Type B pancreatic cell (in vitro differentiated cells): ENCODE measurements at places on chromosomes 16 and 17. TPM values are rescaled to one million over a fixed set of nuclear protein-coding genes. Genes with fewer than 3 reads are reported as not detected.
A peak's percentile ranks its signal among the peaks of the same experiment; 100 is the strongest.

- no peak for DNase-seq
Observed at GRCh38 chr17:60916043-60916442, 238.4 kb downstream of the BCAS3 start.

GRCh38 chr17:45752246-45752645, 31.9 kb upstream of the CRHR1 start:
- DNase-seq = no peak

GRCh38 chr17:33596899-33597298, 303.8 kb upstream of the ASIC2 start:
- DNase-seq = no peak

DNA sequence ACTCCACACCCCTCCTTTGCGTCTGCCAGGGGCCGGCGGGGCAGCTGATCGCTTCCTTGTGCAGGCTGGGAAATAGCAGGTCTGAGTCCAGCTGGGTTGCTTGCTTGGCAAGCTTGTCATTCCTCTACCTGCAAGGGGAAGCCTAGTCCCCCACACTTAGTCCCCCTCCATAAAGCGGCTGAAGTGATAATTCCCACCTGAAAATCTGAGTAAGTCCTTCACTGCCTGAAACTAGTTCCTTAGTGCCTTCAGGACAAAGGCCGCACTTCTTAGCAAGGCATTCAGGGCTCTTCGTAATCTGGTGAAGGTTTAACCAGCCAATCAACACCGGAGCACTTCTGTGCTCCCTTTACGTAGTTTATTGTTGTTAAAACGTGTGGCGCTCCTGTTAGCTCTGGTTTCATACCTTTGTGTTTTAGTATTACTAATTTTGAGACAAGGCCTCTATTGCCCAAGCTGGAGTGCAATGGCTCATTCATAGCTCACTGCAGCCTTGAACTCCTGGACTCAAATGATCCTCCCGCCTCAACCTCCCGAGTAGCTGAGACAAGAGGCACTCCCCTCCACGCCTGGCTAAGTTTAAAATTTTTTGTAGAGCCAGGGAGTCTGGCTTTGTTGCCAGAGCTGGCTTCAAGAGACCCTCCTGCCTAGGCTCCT, 817 bp downstream of the PSKH1 start:
- no peak for DNase-seq

GRCh38 chr16:71626858-71627213, 852 bp downstream of the MARVELD3 start:
- DNase-seq = no peak

GRCh38 chr16:88851616-88852015, 5.1 kb downstream of the GALNS start:
- no peak for DNase-seq

DNA sequence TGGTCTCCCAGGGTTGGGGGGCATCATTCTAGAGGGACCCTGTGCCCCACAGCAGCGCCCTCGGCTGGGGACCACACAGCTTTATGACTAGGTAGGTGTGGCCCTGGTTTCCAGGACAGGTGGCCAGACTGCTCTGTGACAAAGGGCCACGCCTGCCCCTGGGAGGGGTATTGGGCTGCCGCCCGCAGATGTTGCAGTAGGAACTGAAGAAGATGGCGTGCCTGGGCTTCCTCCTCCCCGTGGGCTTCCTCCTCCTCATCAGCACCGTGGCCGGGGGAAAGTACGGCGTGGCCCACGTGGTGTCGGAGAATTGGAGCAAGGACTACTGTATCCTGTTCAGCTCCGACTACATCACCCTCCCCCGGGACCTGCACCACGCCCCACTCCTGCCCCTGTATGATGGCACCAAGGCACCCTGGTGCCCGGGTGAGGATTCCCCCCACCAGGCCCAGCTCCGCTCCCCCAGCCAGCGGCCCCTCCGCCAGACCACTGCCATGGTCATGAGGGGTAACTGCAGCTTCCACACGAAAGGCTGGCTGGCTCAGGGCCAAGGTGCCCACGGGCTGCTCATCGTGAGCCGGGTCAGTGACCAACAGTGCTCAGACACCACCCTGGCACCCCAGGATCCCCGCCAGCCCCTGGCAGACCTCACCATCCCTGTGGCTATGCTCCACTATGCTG, at the start of gene SPPL2C:
Gene SPPL2C, plus strand, starts transcription at position 187 of the 681 bp plus-strand sequence. Its CDS starts 26 bp downstream, at position 213.
- DNase-seq = no peak

DNA sequence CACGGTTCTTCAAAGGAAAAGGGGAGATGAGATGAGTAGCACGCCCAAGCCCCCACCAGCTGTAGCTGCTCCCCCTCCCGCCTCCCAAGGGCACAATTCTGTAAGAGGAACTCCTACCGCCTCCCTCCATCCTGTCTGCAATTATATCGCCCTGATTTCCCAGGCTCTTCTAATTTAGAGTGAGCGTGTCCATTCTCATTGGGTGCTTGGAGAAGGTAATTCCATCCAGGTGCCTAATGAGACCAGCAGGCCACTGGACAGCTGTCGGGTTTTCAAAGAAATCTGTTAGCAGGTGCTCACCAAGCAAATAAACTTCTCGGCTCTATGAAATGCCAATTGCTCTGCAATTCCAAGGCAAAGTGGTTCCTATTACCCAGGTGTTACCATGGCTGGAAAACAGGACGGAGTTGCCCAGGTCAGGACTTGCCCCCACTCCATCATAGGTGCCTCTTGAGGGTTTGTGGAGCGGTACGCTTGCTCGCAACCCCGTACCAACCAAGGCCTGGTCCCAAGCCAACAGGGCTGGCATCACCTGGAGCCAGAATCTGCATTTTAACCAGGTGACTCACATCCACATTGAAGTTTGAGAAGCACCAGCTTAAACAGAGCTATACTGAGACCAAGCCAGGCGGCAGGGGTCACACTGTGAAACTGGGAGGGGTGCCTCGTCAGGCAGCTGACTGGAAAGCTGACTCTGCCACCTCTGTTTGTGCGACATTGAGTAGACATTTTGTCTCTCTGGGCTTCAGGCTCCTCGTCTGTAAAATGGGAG, 16.5 kb upstream of the MEAK7 start:
- DNase-seq = no peak

DNA sequence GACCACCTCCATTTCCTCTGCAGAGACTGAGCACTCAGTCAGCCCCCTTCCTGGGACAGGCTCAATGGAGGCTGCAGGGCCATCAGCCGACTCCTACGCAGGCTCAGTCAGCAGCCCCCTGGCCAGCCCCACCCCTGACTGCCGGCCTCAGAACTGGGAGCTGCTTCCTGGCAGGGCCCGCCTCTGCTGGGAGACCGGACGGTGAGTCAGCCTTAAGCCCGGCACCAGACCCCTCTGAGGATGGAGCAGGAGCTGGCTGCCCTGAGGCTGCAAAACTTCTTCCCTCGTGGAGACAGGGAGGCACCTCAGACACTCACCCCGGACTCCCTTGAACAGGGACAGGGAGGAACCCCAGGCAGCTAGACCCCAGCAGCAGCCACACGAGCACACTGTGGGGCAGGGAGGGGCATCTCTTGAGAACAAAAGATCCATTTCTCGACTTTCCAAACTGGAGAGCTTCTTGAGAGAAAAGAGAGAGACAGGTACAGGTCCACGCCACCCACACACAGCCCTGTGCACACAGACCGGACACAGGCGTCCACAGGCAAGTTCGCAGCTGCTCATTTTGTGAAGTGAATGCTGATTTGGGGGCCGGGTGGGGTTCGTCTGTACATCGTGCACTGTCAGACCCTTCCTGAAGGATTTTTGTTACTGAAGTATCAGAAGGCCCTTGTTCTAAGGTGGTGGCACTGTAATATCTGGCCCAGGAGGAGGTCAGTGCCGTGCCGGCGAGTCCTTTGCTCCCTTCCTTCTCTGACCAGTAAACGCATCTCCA, 1.3 kb upstream of the TUBB3 start:
- DNase-seq = no peak

DNA sequence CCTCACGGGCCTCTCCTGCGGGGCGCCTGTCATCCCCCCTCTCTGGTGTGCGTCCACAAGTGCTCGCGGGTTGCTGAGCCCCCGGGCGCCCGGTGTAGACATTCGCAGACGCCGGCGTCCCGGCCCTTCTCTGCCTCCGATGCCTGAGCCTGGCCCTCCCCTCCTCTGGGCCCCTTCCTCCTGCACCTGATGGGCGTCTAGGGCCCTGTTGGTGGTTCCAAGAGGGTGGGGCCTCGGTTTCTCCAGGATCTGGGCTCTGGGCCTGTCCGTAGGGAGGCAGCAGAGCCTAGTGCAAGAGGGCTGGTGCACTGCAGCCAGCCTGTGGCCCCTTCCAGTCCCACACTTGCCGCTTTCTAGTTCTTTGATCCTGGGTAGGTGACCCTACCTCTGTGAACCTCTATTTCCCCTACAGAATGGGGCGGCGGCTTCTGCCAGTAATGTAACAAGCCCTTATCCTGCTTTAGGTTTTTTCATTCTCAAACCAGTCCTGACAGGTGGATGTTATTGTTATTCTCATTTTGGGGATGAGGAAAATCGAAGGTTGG, 623 bp downstream of the E4F1 start:
- no peak for DNase-seq

DNA sequence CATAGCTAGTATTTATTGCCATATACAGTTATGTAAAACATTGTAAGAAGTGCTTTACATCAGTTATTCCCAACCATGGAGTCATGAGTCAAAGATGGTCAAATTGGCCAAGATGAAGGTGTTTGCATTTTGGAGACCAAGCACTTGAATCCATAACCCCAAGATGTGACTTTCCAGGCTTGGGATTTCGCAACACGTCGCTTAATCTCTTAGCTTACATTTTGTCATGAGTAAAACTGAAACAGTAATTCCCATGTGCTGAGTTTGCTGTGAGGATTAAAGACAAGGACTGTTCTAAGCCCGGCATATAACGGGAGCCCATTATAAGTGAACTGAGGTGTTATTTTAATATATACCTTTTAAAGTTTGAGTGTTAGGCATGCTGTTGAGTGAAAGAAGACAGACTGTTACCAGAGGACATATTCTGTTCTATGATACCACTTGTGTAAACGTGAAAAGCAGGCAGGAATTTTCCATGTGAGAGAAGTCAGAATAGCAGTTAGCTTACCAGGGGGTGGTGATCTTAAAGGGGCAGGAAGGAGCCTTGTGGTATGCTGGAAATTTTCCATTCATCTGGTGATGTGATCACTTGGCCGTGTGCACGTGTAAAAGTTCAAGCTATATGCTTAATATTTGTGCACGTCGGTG, 484.9 kb downstream of the WWOX start:
- no peak for DNase-seq

DNA sequence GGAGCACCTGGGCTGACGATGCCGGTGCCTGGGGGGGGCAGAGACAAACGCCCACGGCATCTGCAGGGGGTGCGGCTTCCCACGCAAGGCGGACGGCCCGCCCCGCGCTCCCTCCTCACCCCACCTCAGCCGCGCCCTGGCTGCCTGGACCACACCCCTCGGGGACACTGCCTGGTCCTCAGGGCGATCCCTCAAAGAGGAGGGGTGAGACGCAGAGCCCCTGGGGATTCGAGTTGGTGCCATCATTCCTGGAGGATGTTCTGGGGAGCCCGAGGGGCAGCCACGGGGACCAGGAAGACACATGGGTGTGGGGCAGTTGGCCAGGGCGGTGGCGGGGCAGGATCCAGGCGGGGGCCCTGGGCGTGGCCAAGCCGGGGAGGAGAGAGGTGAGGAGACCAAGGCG, 3.9 kb downstream of the IGFALS start:
- DNase-seq = no peak

DNA sequence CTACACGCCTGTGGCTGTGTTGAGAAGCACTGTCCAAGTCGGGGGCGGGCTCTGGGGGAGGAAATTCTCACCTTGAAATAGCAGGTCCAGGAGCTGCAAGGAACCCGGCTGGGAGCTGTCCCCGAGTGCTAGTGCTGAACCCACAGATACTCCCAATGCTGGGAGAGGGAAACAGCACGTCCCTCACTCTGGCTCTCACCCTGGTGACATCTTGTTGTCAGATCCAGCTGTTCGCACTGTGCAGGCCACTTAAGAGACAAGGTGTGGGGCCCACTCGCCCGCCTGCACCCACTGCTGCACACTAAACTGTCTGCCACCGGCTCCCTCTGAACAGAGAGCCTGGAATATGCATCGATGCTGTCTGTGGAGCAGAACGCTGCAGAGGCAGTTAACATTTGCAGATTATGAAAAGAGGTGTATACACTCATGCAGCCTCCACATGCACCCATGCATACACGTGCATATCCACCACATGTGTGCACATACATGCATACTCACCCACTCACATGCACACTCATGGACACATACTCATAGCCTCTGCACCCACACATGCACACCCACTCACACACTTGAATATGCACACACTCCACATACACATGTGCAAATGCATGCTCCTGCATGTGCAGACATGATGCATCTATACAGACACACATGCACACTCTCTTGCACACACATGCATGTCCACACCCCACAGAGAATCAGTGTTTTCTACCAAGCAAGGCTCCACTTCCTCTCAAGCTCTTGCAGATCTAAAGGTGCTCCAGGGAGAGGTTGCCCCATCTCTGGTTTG, 42.0 kb downstream of the MGAT5B start:
- DNase-seq = peak; percentile 82

The NSMCE1 gene
- 27.1 and 33.3 TPM in 2 replicates for total RNA-seq

The HIGD1B gene
- not detected in 2 replicates for total RNA-seq

The FBXW10B gene
- total RNA-seq = 2.4 and 3.3 TPM in 2 replicates

The KRT40 gene
- total RNA-seq = 2.3 and 5.5 TPM in 2 replicates

The ITGB4 gene
- 26.4 and 57.8 TPM in 2 replicates for total RNA-seq
